ENCODE measurements at places on chromosomes 11 and 22. TPM values are rescaled to one million over a fixed set of nuclear protein-coding genes. Genes with fewer than 3 reads are reported as not detected.

CASP4 gene
- total RNA-seq: 70.3 TPM

ELP4 gene
- 16.0 TPM for total RNA-seq

SAA1 gene
- 12.9 TPM for total RNA-seq

AIP gene
- total RNA-seq: 114 TPM

APOL6 gene
- total RNA-seq: 52.3 TPM

- peaks cover 61% of the 10 kb centered on the region for H3K27me3 ChIP-seq
- DNase-seq: no peak
- no peak overlapping the region for H3K27ac ChIP-seq
- no peaks in the 10 kb centered on the region for H3K36me3 ChIP-seq
- H3K4me1 ChIP-seq: peaks cover 7% of the 10 kb centered on the region
Measured at GRCh38 chr22:44582016-44582415, 84.0 kb upstream of the RTL6 start.

GRCh38 chr22:24953384-24954113, 1.0 kb downstream of the KIAA1671 start:
- no peaks in the 10 kb centered on the region for H3K36me3 ChIP-seq
- peaks cover 55% of the 10 kb centered on the region for H3K27me3 ChIP-seq
- no peak overlapping the region for H3K4me3 ChIP-seq
- no peak for DNase-seq
- H3K4me1 ChIP-seq: peaks cover 22% of the 10 kb centered on the region
- H3K27ac ChIP-seq: no peak overlapping the region

DNA sequence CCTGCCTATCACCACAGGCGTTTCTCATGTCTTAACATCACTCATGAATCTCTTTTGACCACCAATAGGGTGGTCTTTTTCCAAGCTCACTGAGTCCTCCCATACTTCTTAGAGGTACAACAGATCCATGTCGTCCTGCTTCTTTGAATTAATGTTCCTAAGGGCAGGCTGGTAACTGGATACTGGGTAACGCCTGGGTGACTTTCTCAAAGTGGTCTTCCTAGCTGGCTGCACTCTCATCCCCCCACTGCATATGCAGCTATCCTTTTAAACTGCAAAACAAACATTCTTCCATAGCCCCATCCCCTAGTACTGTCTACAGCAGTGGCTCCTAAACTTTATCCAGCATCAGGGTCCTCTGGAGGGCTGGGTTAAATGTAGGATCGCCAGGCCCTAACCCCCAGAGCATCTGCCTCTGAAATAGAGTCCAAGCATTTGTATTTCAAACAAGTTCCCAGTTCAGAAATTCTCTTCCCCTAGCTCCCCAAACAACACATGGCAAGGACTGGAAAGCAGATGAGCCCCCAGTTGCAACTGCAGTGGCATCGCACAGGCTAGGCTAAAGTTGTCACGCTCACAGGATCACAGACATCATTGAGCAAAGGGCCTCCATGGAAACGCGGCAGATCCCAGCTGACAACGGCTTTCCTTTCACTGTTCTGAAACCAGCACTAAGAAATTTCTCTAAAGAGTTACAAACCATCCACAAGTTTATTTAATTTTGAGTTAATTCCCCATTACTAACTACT, 204.9 kb downstream of the LARGE1 start:
- no peaks in the 10 kb centered on the region for H3K4me1 ChIP-seq
- no peak overlapping the region for H3K27ac ChIP-seq

- no peaks in the 10 kb centered on the region for H3K36me3 ChIP-seq
- H3K4me1 ChIP-seq: no peaks in the 10 kb centered on the region
- H3K4me3 ChIP-seq: no peak overlapping the region
- H3K27me3 ChIP-seq: peaks cover 8% of the 10 kb centered on the region
Measured at GRCh38 chr22:46067159-46068111, 82.9 kb upstream of the PPARA start.

GRCh38 chr11:17369094-17369493, 17.5 kb downstream of the NCR3LG1 start:
- H3K36me3 ChIP-seq: no peaks in the 10 kb centered on the region
- no peak overlapping the region for H3K27ac ChIP-seq
- H3K4me1 ChIP-seq: no peaks in the 10 kb centered on the region

GRCh38 chr22:39710380-39711150, 140.0 kb downstream of the CACNA1I start:
- no peak overlapping the region for H3K4me3 ChIP-seq
- no peak overlapping the region for H3K27ac ChIP-seq
- no peak for DNase-seq
- no peaks in the 10 kb centered on the region for H3K4me1 ChIP-seq

GRCh38 chr22:23751441-23751996, 607 bp upstream of the ZNF70 start:
- H3K36me3 ChIP-seq: no peaks in the 10 kb centered on the region
- H3K27ac ChIP-seq: peak overlapping the region; percentile 68
- no peak for DNase-seq
- H3K27me3 ChIP-seq: no peaks in the 10 kb centered on the region
- H3K4me3 ChIP-seq: peak overlapping the region; percentile 75

DNA sequence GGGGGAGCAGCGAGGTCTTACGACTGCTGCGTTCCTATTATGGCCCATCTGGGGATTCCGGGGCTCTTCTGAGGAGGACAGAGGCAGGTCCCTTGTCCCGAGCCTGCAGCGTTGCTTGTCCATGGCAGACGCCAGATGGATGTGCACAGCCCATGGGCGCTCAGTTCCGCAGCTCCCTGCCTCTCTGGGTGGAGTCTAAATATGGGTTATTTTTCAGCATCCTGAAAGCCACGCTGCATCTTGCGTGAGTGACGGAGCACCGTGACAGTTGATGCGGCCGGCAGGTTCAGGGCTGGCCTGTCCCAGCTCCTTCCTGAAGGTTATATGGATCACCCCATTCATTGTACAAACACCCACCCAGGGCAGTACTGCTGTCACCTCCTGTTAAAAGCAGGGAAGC, 1169.4 kb downstream of the BRD1 start:
- peaks cover 10% of the 10 kb centered on the region for H3K27me3 ChIP-seq
- no peaks in the 10 kb centered on the region for H3K36me3 ChIP-seq
- no peaks in the 10 kb centered on the region for H3K4me1 ChIP-seq
- no peak overlapping the region for H3K4me3 ChIP-seq
- DNase-seq: no peak
- no peak overlapping the region for H3K27ac ChIP-seq

DNA sequence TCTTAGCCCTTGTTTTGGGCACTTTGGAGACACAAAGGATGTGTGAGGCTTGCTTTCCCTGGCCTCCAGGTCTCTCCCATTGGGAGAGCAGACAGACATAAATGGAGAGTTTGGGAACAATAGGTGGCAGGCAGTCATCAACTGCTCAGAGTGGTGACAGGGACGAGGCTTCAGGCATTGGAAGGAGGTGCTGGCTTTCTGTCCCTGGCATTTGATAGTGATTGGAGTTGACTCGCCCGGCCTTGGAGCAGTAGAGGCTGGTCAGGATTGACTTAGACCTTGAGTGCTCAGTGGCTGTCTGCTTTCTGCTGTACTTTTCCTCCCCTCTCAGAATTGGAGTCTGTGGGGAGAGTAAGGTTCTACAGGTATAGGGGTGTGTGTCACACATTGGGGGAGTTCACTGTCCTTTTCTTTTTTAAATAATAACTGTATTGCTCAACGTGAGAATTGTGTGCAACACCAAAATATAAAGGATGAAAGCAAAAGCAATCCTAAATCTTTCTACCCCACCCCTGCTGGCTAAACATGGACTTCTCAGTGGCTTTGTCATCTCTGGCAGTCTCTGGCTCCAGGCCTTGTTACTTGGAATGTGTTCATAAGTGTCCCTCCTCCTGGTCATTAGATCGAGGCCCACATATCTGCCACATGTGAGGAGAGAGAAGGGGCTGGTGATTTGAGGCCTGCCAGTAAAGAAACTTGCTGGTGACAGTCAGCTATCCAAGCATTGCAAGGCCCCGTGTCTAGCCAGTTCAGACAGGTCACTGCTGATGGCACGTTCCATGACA, 21.1 kb downstream of the SHISA8 start:
- peaks cover 3% of the 10 kb centered on the region for H3K4me1 ChIP-seq
- no peaks in the 10 kb centered on the region for H3K27me3 ChIP-seq
- no peak overlapping the region for H3K27ac ChIP-seq
- no peak for DNase-seq

Data from T-cell (primary cell).